Activated naive CD8-positive, alpha-beta T cell treated with anti-CD3 and anti-CD28 coated beads for 36 hours (primary cell): ENCODE measurements at places on chromosomes 12 and 14.

- no peak for DNase-seq
Measured at GRCh38 chr14:98345161-98345560, 926.8 kb downstream of the BCL11B start.

GRCh38 chr14:77041881-77042545 lies 13.5 kb upstream of the IRF2BPL start:
- DNase-seq = no peak

GRCh38 chr12:89354612-89355067 lies 2.3 kb upstream of the DUSP6 start:
- no peak for DNase-seq

DNA sequence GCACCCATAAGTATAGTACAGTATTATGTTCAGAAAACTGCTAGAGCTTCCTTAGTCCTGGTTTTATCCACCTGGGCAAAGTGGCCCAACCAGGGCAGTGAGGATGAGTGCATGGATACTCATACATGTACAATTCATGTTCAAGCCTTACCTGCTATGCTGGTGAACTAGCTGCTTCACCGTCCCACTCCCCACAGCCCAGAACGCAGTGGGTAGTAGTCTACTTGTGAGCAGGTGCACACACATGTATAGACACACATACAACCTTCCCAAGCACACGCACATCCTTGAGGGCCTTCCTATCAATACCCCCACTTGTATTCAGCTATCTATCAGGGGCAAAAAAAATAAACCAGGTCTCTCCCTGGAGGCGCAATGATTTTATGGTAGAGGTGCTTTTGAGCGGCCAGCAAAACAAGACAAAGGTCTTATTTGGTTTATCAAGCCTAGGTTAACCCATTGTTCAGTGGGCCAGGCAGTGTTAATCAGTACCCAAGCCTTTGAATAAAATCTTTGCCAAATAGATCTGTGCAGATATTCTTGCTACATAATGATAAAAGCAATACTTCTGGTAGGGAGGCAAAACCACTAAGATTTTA lies 69.8 kb downstream of the ZFP36L1 start:
- DNase-seq = no peak

GRCh38 chr12:321606-322326 lies 59.1 kb upstream of the SLC6A13 start:
- no peak for DNase-seq

GRCh38 chr14:92341791-92342190 lies 18.8 kb downstream of the SLC24A4 start:
- peak; percentile 72 for DNase-seq

- DNase-seq = no peak
Measured at GRCh38 chr14:44812672-44813071, 149.1 kb downstream of the KLHL28 start.

DNA sequence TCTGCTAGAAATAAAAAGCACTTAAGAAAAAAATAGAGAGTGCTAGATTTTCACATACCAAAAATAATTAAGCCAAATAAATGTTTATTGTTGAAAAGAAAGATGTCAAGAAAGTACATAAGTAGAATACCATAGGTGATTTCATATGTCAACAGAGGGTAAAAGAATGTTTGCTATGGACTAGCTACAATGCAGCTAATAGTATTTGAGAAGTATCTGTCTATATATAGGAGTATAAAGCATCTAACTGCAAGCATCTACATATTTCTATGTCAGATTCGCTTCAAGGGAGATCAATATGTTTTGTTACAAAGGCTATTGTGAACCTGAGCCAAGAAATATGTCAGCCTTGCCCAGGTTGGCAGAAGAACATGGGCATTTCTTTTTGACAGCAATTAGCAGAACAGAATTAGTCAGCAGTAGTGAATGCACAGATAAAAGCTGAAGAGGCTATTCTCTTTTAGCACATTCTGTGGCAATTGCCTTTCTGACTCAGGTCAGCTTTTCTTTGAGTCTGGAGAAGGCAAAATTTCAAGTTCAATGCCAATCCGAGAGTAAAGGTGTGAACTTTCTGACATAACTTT lies 140.1 kb downstream of the ALG10B start:
- DNase-seq = no peak

DNA sequence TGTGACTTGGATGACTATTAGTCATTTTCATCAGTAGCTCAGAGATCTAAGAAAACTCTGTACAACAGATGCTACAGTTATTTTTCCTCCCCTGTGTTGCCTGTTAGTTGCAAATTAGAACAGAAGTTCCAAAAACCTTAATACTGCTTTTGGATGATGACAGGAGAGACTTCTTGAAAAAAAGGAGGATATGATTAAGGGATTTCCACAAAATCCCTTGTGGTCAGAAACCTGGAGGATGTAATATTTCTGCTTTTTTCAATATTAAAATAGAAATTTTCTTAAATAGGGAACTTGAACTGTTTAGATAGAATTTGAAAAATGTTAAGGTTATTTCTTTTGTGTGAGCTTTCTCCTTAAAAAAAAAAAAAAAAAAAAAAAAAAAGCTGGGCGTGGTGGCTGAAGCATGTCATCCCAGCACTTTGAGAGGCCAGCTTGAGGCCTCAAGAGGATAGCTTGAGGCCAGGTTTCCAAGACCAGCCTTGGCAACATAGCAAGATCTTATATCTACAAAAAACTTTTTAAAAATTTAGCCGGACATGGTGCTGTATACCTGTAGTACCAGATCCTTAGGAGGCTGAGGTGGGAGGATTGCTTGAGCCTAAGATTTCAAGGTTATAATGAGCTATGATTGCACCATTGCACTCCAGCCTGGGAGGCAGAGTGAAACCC lies 14.1 kb downstream of the CMAS start:
- DNase-seq = no peak

DNA sequence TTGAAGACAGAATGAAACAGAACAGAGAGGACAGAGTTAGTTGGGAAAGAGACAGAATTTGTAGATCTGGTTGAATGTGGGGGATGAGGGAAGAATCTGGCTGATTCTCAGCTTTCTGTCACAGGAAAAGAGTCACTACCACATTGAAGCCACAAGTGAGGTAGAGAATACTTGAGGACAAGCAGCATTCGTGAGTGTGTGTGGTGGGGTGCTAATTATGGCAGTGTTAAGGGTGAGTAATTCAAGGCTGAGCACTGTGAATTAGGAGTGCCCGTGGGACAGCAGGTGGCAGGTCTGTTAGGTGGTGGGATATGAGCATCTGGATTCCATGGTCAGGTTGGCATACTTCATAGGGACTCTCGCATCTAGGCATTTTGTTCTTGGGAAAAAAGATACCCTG lies 347.4 kb upstream of the PRICKLE1 start:
- DNase-seq = no peak

- DNase-seq = no peak
Measured at GRCh38 chr14:49092345-49092744, 493.8 kb downstream of the RPS29 start.

DNA sequence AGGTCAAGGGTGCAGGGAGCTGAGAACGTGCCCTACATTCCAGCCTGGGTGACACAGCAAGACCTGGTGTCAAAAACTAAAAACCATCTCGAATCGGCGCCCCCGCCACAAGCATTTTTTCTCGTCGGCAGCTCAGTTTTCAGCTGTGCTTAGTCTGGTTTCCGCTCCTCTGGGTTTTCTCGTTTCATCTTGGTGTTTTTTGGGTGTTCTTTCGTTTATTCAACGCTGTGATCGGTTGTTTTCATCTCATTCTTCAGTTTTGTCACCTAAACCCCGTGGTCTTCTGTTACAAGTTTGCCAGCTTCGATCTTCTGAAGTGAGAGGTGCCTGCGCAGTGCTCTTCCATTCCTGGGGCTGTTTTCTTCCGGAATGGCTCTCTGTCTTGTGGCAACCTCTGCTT lies 41.4 kb downstream of the NOC4L start:
- DNase-seq = no peak

GRCh38 chr14:103122947-103123633 lies at the start of gene TNFAIP2:
Gene TNFAIP2, plus strand, starts transcription at chr14:103123461. Its CDS starts 2,997 bp downstream, at chr14:103126458.
- DNase-seq = no peak

- DNase-seq = no peak
Measured at GRCh38 chr14:77559381-77559780, 57.1 kb downstream of the SPTLC2 start.

GRCh38 chr14:70885343-70886022 lies 21.8 kb upstream of the PCNX1 start:
- peak; percentile 52 for DNase-seq

- DNase-seq = no peak
Measured at GRCh38 chr14:91135039-91135438, 21.2 kb downstream of the DGLUCY start.

- no peak for DNase-seq
Measured at GRCh38 chr12:113051759-113052158, 4.8 kb upstream of the DTX1 start.

- no peak for DNase-seq
Measured at GRCh38 chr14:103064978-103065377, 7.6 kb upstream of the CDC42BPB start.
